Hepatic stellate cell (primary cell): ENCODE measurements at places on chromosomes 12 and 14.

- DNase-seq, result no peak
These were observed 23.0 kb downstream of the TCHP start for GRCh38 chr12:109923038-109923437.

DNA sequence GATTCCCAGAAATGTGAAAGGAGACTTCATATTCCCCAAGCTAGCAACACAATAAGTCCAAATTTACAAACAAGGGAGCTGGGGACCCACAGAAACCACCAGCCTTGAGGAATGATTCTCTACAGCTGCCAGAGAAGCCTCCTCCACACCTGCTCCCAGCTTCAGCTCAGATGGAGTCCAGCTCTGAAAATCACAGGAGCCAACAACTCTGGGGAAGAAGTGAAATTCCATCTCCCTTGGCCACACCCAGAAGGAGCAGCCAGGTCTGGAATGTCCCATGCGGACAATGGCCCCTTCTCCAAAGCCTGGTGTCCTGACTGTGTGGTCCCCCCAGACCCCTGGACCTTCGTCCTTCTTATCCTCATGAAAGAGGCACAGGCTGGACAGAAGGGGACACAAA, 45.4 kb downstream of the SYNE3 start:
- DNase-seq, result no peak

DNA sequence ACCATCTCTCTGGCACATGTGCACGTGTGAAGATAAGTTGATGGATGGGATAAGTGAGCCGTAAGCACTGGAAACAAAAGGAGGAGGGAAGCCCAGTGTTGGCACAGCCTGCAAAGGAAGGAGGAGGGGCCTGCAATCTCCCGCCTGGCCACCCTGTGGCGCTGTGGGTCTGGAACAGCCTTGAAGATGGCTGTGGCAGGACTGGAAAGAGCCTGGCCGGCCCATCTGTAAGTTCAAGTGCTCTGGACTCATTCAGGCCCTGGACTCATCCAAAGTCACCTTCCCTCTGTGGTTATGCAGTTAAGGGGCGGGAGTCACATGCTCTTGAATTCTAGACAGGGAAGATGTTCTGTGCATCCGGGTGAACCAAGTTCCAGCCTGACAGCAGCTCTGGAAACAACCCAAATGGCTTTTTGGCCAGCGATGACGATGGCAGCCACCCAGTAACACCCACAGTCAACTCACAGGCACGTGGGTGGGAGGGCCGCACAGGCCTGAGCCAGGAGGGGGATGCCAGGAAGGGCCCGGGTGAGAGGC, 50.4 kb downstream of the CHGA start:
- DNase-seq, result peak; percentile 51

GRCh38 chr14:101861464-101861863, 100.0 kb downstream of the PPP2R5C start:
- DNase-seq, result no peak

- no peak for DNase-seq
These were observed 417.3 kb downstream of the IPO8 start for GRCh38 chr12:30278401-30278800.

DNA sequence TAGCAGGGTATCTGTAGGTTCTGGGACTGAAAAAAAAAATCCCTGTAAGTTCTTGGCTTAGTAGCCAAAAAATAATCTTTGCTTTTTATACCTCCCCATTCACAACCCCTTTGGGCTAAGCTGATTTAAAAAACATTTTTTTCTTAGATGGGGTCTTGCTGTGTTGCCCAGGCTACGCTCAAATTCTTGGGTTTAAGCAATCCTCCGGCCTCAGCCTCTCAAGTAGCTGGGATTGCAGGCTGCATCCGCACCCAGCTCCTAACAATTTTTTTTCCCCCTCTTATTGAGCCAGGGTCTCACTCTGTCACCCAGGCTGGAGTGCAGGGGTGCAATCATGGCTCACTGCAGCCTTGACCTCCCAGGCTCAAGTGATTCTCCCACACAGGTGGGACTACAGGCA, 9.1 kb upstream of the ISM2 start:
- no peak for DNase-seq

DNA sequence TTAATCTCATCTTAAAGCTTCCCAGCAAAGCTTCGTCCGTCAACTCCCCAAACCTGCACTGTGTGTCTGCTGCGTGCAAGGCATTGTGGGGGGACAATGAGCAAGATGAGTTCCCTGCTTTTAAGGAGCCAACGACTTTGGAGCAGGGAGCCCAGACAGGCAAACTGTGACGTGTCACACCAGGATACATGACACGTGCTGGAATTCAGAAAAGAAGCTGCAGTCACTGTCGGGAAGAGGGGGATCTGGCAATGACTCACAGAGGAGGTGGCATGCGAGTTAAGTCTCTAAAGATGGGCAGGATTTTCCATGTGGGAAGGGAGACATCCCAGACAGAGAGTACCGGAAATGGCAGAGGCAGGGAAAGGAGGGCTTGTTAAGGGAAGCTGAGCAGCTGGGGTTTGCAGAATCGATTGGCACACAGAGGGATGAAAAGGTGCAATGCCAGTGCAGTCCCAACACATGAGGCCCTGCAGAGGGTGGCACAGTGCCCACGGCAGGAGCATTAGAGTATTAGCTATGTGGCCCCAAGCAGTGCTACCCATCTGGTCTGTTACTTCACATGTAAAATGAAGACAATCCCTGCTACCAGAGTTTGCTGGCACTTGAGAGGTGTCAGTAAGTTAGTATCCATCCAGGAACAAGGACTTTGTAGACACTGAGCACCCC, 52.9 kb downstream of the SETD3 start:
- peak; percentile 50 for DNase-seq

- DNase-seq, result no peak
These were observed 4.5 kb upstream of the DHRS7 start for GRCh38 chr14:60169722-60170121.

DNA sequence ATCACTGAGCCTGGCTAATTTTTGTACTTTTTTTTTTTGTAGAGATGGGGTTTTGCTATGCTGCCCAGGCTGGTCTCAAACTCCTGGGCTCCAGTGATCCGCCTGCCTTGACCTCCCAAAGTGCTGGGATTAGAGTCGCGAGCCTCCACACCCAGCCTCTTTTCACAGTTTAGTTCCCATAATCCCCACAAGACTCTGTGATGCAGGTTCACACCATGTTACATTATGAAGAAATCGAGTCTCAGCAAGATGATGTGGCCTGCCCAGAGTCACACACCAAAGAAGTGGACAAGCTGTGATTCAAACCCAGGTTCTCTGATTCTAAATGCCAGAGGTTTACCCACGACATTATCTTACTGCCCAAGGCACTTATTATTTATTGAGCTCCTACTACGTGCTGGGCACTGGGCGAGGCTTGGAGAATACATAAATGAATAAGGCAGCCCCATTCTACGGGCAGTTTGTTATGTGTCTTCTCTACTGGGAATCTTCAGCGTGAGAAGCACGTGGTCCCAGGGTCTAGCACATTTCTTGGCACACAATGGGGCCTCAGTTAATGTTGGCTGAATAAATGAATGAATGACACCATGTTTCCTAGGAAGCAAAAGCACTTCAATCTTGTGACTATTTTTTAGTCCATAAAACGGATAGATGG, 23.5 kb upstream of the OASL start:
- no peak for DNase-seq

DNA sequence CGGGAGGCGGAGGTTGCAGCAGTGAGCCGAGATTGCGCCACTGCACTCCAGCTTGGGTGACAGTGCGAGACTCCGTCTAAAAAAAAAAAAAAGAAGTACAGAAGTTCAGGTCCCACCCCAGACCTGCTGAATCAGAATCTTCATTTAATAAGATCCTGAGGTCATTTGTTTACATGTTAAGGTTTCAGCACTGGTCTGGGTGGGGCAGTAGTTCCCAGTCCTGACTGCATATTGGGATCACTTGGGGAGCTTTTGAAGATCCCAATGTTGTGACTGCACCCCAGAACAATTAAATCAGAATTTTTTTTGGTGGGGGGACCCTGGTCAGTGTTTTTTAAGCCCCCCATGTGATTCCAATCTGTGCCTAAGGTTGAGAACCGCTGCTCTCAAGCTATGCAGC, 11.7 kb upstream of the COL2A1 start:
- no peak for DNase-seq

GRCh38 chr14:92121207-92121669, 268 bp downstream of the NDUFB1 start:
- peak; percentile 72 for DNase-seq

DNA sequence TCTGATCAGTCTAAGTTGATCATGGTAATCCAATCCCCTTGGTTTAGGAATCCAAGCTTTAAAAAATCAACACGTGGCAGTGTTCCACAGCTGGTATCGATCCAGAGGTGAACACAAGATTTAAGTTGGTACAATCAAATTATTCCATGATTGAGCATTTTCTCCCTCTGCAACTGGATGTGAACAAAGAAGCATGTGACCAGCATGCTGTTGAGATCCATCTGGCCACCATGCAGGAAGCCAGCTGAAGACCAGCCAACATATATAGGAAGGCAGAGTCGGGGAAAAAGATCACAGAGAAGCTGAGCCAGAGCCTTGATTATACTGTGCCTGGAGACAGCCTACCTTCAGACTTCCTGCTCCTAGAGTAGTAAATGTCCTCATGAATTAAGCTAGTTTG, 158.3 kb downstream of the SEC23A start:
- no peak for DNase-seq

- DNase-seq, result no peak
These were observed 61.1 kb downstream of the COCH start for GRCh38 chr14:30935445-30935844.

DNA sequence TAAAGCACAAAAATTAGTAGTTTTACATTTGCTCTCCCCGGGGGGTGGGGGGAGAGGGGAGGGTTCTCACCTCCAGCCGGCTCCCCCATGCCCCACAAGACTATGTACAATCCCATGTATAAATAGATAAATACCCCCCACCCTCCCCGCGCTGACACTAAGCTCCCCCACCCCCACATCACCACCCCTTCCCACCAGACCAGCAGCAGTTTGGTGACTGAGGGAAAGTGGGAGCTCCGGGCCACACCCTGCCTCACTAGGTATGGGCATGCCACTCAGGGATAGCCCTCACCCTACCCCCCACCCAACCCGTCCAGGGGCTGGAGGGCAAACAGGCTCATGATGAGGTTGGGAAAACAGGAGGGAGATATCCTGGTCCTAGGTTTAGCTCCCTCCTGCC, 1.9 kb upstream of the PRKAG1 start:
- DNase-seq, result no peak

DNA sequence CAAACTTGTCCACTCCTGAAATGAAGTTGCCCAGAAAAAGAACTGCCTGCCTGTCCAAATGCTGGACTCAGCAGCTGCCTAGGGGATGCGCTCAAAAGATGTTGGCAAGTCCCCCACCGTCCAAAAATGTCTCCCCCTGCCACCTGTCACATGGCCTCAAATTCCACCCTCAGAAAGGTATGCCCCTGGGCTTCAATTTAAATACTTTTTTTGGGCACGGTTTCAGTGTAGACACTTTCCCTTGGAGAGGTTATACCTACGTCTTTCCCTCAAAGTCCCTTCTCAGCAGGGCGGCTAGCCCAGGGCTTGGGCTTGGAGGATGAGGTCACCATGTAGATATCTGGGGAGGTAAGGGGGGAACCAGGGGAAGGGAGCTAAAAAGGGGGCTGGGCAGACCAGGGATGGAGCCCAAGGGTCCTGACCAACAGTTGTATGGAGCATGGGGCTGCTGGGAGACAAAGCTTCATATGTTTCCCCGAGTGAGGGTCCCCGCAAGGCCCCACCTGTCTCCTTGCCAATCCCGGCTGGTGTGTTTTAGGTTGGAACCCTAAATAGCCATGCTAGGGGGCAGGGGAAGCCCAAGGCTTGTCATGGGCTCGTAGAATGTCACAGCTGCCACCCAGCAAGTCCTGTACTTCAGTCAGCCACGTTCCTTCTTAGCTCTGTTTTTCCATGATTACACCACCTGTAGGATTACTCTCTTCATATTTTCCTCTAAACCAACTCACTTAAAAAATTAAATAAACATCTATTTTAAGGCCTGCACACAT, 131.2 kb upstream of the TBX3 start:
- no peak for DNase-seq

DNA sequence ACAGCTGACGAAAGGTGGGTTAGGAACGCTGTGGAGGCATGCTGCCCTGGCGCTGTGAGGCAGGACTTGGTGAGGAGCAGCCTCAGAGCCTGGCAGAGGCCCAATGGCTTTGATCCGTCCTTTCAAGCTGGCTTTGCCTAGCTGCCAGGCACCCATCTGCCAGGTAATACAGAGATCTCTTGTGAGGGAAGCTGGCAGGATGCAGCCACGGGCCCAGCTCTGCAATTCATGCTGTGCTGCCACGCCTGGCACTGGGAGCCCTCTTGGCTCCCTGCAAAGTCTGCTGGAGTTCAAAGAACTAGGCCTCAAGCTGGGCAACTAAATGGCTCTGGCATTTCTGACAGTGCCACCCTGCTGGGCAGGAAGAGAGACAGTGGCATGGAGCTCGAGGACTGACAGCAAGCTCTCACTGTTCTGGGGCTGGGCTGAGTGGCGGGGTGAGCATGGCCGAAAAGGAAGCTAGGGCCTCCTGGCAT, 18.7 kb downstream of the IQSEC3 start:
- DNase-seq, result no peak

GRCh38 chr12:116262741-116263140, 14.8 kb downstream of the MED13L start:
- no peak for DNase-seq

DNA sequence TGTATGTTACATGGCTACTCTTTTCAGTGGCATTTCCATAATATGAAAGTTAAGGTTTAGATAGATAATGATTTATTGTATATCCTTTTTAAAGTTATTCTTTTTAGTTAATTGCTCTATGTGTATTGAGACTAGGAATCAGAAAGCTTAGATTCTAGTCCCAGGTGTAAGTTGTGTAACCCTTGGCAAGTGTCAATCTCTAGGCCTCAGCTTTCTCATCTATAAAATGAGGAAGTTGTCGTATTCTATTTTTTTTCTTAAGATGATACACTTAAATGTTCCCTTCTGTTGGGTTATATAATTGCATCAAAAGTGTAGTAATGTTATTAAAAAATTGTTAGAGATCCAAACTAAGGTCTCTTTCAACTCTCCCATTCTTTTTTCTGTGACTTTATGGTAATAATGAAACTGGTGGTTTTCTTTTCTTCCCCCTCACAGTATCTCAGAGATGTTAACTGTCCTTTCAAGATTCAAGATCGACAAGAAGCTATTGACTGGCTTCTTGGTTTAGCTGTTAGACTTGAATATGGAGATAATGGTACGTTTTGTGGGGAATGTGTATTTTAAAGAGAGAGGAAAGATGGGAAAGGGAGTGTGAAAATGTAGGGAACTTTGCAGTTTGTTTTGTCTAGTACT, 4.1 kb downstream of the RTRAF start:
- no peak for DNase-seq

DNA sequence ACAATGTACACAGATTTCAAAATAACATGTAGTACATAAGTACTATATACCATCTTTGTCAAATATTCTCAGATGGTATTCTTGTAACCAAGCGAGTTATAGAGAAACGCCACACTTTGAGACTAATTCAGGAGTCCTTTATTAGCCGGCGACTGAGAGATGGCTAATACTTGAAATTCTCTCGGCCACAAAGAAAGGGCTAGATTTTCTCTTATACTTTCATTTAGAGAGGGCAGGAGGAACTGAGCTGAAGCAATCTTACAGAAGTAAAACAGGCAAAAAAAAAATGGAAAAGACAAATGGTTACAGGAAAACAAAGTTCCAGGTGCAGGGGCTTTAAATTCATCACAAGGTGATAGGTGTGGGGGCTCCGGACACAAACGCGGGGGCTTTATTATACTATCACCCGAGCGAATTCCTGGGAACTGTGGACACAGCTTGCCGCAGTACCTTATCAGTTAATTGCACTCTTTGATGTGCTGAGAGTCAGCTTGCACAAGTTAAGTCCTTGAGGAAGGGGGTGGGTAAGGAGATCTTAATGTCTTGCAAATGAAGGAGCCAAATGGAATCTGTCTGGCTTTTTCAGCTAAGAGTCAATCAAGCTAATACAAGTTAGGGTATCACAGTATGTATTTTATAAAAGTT, 382.3 kb downstream of the KCNH5 start:
- no peak for DNase-seq
